ENCODE measurements at places on chromosomes 12 and 14. TPM values are rescaled to one million over a fixed set of nuclear protein-coding genes. Genes with fewer than 3 reads are reported as not detected.
A peak's percentile ranks its signal among the peaks of the same experiment; 100 is the strongest.

GRCh38 chr12:55034218-55034617 is 14.4 kb downstream of the NEUROD4 start:
- DNase-seq = no peak

DNA sequence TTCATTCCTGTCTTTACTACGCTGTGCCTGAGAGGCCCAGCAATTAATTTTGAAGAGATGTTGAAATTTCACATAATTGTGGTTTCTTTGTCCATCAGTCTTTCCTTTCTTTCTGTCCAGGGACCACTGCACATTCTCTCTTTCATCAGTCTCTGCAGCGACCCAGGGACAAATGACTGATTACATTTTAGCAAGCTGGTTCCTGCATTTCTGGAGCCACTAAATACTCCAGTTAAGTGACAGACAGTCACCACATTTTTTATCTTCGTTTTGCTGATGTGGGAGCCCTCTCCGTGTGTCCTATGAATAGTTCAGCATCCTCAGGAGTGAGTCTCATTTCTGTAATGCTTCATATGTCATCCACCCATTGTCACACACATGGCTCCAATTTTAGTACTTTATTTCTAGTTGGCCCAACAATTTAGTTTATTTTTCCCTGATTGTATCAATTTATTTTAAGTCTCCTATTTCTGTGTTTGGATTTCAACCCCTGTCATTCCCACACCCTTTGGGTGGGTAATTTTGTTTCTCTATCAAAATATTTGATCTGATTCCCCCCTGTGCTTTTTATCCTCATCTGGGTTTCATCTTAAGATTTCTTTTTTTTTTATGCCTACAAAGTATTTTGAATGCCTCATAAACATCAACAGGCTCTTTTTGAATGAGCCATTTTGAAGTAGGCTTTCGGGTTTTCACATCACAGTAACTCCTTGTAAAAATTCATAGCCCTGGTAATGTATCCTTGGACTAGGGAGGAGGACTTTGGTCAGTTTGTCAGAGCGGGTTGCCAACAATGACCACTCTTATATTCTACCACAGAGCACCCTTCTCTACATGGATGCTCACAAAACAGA is 1196.5 kb downstream of the GALC start:
- DNase-seq = no peak

C12orf50 gene
- total RNA-seq = not detected

R3HDM2 gene
- 45.4 TPM for total RNA-seq

ACOT4 gene
- not detected for total RNA-seq

LIN7A gene
- 1.5 TPM for total RNA-seq

LALBA gene
- not detected for total RNA-seq

DNA sequence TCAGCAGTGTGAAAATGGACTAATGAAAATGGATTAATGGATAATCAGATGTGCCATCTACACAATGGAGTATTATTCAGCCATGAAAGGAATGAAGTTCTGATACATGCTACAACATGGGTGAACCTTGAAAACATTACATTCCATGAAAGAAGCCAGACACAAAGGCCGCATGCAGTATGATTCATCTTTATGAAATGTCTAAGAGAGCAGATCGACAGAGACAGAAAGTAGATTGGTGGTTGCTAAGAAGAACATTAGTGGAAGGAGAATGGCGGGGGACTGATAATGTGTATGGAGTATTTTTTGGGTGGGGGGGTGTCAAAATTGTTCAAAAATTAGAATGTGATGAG is 47.3 kb downstream of the PRKAB1 start:
- no peak for DNase-seq

- DNase-seq = no peak
Measured at GRCh38 chr14:50082308-50082742, 34.0 kb downstream of the VCPKMT start.

DNA sequence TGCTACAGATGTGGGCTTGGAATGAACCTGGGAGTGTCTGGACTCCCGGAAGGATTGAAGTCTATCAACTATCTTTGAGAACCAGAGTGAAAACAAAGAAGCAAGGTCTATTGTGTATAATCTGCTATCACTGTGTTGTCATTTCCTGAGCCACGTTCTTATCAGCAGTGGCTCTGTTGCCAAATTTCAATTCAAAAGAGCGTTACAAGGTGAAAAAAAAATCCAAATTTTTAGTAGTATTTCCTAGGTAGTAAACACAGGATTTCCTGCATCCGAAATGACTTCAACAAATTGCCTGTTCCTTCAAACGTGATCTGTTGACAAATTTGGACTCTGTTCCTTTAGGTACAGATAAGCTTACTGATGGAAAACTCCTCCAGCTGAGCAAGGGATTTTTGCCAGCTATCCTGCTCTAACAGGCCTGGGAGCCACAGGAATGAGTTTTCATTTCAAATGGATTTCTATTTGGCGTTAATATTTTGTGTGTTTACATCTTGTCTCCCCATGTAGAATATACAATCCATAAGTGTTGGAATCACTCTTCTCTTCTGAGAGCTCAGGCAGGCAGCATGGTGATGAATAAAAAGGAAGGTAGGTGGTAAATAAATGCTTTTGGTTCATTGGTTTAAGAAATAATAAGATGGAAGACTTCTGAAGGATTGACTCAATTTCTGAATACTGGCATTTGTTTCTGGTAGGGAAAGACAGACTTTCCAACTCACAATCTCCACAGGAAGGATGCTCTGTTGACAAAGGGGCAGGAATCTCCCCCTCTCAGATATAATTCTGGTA is 58.5 kb downstream of the GPR135 start:
- no peak for DNase-seq

PLCZ1 gene
- not detected for total RNA-seq

GRCh38 chr12:55771736-55772135 is 28.8 kb downstream of the GDF11 start:
- no peak for DNase-seq

ACAD10 gene
- 25.3 TPM for total RNA-seq

DNA sequence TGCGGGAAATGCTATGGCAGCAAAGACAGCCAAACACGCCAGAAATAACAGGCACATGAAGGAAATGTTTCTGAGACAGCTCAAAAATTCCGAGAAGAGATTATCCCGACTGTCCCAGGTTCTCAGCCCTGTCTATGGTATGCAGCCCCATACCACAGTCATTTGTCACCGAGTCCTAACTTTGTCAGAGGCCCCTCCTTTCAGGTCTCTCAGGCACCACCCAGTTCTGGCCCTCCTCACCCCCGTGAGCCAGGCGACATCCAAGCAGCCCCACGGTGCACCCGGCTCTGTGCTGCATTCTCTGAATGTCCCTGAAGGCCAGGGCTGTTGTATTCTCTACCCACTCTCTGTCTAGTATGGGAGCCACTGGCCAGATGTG is 24.0 kb downstream of the SSH1 start:
- peak; percentile 71 for DNase-seq

- no peak for DNase-seq
Measured at GRCh38 chr12:106113824-106114446, 24.8 kb downstream of the NUAK1 start.

GRCh38 chr14:42665083-42665482 is 1058.4 kb downstream of the LRFN5 start:
- DNase-seq = no peak

SCN8A gene
- total RNA-seq = 7.1 TPM

- no peak for DNase-seq
Measured at GRCh38 chr14:23056956-23057756, at the start of gene CDH24. TSS of gene CDH24 (minus strand) at chr14:23057520. CDS start at chr14:23055733, 1,787 bp downstream.

GRCh38 chr14:90297876-90298629 is 33.7 kb downstream of the NRDE2 start:
- no peak for DNase-seq

MANSC1 gene
- total RNA-seq = 0.20 TPM

GLI1 gene
- total RNA-seq = 6.4 TPM

SMIM10L1 gene
- 6.4 TPM for total RNA-seq

DNA sequence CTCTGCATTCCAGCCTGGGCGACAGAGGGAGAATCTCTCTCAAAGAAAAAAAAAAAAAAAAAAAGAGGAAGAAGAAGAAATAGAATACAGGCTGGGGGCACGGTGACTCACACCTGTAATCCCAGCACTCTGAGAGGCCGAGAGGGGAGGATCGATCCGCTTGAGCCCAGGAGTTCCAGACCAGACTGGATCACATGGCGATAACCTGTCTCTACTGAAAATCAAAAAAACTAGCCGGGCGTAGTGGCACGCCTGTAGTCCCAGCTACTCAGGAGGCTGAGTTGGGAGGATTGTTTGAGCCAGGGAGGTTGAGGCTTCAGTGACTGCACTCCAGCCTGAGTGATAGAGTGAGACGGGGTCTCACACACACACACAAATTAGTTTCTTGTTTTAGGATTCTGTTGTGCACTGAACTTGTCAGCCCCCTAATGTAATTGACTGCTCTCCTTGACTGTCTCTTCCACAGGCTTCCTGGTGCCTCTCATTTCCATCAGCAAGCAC is 963 bp upstream of the TINF2 start:
- no peak for DNase-seq

KLRC3 gene
- total RNA-seq = 1.8 TPM

RNASE3 gene
- total RNA-seq = not detected

DNA sequence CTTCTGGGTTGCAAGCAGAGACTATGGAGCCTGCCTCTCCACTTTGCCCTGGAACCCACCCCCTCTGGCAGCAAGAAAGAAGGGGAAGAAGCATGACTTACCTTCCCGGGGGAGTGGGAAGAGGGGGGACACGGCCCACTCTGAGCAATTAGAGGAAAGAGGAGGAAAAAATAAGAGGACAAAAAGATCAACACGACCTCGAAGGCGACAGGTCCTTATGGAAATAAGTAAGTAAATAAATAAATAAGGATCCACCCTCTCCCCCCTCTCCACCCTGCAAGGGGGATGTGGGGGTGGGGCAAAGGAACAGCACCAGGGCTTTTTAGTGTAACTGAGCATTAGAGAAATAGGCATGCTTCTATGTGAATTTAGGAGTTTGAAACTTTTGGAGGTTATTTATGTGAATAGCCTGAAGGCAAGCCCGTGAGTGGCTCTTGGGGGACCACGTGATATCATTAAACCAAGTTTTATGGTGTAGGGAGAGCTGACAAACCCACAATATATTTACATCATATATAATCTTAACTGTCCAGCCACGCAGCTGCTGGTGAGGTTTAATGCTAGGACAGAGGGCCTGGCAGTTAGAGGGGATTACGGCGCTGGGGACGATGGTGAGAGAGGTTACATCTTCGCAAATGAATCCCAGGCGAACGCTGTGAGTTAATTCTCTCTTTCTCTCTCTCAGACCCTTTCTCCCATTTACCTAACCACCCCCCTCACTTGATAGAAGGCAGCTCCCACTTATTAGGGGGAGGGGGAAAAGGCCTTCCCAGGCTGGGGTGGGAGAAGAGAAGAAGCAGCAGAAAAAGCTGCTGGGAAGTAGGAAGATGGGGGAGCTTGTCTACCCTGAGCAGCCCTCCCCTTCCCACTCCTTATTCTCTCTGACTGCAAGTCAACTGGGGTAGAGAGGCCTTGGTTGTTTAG is 4.8 kb downstream of the HOXC5 start:
- DNase-seq = no peak

KLHDC1 gene
- total RNA-seq = 0.98 TPM

MFAP5 gene
- total RNA-seq = not detected

LRRC10 gene
- not detected for total RNA-seq

DNA sequence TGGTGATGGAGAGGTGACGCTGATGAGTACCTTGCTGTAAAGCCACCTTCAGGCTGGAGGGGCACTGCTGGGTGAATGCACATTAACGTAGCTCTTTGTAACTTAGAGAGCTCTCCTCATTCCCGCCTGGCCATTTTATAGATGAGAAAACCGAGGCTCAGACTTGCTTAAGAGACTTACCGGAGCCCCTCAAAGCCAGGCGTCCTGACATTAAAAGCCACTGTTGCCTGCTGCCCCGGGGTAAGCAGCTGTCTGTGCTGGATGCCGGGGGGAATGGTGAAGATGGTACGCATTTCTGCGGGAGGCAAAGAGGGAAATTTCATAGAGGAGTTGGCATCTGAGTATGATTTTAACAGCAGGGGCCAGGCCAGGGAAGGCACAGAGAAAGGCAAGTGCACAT is 49.6 kb upstream of the VRK1 start:
- no peak for DNase-seq

UBE3B gene
- total RNA-seq = 28.9 TPM

DNA sequence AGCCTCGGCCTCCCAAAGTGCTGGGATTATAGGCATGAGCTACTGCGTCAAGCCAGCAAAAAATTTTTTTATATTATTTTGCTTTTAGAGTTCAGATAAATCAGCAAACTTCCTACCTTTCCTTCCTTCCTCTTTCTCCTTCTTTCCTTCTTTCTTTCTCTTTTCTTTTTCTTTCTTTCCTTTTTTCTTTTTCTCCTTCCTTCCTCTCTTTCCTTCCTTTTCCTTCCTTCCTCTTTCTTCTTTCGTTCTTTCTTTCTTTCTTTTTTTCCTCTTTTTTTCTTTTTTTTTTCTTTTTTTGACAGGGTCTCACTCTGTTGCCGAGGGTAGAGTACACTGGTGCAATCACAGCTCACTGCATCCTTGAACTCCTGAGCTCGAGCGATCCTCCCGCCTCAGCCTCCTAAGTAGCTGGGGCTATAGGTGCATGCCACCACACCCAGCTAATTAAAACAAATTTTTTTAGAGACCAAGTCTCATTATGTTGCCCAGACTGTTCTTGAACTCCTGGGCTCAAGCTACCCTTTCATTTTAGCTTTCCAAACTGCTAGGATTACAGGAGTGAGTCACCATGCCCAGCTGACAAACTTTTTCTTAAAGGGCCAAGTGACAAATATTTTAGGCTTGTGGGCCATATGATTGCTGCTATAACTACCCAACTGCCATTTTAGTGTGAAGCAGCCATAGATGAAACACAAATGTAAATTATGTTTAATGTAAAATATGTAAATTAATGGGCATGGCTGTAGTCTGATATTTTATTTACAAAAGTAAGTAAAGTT is 7.1 kb upstream of the WASHC4 start:
- DNase-seq = peak; percentile 37

DNA sequence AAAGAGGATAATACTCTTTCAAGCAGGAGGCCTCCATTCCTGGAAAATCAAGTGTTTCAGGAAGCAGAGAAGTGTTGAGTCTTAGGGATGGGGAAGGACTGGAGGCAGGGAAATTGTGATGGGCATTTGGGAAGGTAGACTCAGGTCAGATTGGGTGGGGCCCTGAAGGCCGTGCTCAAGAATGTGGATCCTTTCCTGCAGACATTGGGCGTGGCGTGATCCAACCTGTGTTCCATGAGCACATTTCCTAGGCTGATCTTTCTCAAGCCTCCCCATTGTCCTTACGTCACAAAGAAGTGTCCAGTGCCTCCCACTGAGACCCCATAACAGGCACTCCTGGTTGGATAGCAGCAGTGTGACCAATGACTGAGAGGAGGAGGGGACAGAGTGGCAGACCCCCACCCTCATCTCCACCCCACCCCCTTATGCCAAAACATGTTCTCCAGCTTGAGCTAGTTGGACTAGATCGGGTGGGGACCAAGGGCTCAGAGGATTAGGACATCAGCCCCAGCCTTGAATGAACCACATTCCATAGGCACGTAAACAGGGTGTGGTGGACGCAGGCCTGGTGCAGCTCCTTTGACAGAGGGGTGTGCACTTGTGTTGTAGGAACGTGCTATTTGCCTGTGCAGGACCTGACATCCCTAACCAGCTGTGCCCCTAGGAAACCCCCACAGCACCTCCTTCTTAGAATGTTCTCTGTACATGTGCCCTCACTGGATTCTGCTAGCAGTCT is 76.8 kb downstream of the TTC9 start:
- DNase-seq = no peak

- no peak for DNase-seq
Measured at GRCh38 chr14:54314365-54315104, 82.3 kb upstream of the CDKN3 start.

GRCh38 chr12:53676656-53677015 is 753 bp upstream of the ATP5MC2 start:
- no peak for DNase-seq

FZD10 gene
- not detected for total RNA-seq

GRCh38 chr12:13342971-13343370 is 146.4 kb downstream of the EMP1 start:
- DNase-seq = no peak

ALDH6A1 gene
- total RNA-seq = 15.6 TPM

Data from HCT116 (cell line).